ENCODE measurements at places on chromosomes 7 and 10.

GRCh38 chr7:33764752-33765451, 140.4 kb upstream of the BMPER start:
- DNase-seq = no peak

DNA sequence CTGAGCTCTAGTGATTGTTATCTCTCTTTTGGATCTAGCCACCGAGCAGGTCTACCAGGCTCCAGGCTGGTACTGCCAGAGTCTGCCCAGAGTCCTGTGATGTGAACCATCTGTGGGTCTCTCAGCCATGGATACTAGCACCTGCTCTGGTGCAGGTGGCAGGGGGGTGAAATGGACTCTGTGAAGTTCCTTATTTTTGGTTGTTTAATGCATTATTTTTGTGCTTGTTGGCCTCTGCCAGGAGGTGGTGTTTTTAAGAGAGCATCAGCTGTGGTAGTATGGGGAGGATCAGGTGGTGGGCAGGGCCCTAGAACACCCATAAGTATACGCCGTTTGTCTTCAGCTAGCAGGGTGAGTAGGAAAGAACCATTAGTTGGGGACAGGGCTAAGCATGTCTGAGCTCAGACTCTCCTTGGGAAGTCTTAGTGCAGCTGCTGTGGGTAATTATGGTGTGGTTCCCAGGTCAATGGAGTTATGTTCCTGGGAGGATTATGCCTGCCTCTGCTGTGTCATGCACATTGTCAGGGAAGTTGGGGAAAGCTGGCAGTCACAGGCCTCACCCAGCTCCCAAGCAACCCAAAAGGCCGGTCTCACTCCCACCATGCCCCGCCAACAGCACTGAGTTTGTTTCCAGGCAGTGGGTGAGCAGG, 81.8 kb downstream of the NPSR1 start:
- DNase-seq = peak; percentile 4

DNA sequence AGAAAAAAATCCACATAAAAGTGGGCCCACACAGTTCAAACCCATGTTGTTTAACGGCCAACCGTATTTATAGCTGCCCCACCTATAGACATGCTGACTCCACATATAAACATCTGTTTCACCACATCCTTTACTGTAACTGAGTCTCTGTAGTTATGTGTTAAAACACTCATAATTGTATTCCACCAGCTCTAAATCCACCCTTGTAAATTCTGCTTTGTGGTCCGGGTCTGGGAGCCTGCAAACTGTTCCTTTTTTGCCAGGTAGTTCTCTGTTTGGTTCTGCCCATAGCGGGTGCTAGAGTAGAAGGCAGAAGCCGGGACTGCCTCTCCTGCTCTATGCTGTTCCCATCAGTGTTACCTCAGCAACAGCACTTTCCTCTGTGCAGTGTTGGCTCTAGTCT, 20.2 kb upstream of the FHIP2A start:
- peak; percentile 93 for DNase-seq

DNA sequence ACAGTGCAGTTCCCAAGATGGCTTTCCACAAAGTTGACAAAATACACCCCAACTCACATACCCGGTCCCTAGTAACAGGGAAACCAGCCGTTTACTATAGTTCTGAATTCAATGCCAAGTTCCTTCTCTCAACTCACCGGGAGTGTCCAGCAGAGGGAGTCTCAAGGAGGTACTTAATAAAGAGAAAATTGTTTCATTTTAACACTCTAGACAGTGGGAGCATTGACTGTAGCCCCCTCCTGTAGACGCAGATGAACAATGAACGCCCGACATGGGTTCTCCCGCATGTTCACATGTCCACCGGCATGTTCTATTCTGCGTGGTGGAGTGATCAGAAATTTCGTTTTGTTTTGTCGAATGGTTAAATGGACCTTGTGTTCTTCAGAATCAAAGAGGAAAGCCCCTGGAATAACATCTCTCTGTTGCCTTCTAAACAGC, 1.9 kb downstream of the HIPK2 start:
- DNase-seq = peak; percentile 91

- DNase-seq = no peak
Observed at GRCh38 chr7:113299748-113300147, 181.4 kb upstream of the SMIM30 start.

GRCh38 chr7:361680-362401, 71.9 kb downstream of the FOXL3 start:
- DNase-seq = no peak

- DNase-seq = no peak
Observed at GRCh38 chr7:47583739-47584535, 2.0 kb upstream of the TNS3 start.

GRCh38 chr7:128166603-128167041, 74.5 kb upstream of the LEP start:
- no peak for DNase-seq

DNA sequence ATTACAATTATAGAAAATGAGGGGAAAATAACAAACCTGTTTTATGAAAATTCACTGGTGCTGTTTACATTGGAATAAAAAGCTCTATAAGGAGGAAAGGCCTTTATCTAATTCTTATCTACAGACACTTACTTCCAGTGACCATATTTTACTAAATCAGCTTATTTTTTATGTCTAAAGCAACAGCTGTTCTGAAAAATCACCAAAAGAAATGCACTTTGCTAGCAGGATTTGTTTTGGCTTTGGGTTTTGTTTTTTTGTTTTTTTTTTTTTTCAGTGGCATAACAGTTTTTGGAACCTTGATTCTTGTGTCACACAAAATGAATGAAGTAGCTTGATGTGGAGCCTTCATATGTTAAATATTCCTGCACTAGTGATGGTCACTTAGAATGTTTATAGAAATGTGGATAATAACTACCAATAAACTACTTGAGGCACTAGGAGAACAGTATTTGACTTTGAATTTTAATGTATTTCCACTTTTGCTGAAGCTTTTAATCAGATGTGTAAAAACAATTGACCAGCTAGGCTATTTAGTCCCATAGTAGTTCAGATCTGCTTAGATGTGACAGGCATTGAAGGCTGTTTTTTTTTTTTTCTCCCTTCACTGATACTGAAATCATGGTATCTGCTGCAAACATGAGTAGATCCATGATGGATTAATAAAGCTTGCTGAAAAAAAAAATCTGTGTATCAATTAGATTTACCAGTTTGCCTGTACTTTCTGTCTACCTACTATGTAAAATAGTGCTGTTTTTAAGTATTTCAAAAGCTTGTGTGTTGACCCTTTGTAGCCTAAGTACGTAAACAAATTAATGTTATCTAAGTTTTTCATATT, 2.8 kb downstream of the ARL4A start:
- no peak for DNase-seq

DNA sequence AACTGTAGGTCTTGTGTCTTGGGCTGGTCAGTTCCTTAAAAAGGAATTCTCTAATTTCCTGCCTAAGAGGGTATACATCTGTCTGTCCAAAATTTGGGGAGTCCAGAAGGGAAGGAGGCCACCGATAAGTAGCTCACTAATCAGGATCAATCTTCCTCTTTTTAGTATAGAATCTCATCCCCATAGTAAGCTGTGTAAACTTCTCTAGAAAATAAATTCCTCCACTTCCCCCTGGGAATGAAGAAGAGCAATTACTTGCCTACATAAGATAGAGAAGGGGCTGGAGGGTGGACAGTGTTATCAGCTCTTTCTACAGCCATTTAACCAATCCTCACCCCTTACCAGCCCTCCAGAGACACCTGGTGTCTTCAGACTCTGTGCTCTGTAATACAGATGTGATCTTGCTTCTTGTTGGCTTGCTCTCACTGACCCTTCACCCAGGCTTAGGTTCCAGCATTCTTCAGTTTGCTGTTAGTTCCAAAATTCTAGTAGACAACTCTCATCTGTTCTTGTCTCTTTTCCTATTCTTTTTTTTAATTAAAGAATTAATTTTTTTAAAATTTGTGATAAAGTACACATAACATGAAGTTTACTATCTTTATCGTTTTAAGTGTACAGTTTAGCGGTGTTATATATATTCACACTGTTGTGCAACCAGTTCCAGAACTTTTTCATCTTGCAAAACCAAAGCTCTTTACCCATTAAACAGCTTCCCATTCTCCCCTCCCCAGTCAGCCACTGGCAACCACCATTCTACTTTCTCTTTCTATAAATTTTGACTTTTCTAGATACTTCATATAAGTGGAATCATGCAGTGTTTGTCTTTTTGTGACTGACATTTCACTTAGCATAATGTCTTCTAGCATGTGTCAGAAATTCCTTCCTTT, 6.5 kb upstream of the PRKAR2B start:
- no peak for DNase-seq

GRCh38 chr7:26135551-26135950, 16.4 kb upstream of the NFE2L3 start:
- DNase-seq = no peak

GRCh38 chr10:116637830-116638229, 17.1 kb downstream of the PNLIPRP2 start:
- DNase-seq = no peak

DNA sequence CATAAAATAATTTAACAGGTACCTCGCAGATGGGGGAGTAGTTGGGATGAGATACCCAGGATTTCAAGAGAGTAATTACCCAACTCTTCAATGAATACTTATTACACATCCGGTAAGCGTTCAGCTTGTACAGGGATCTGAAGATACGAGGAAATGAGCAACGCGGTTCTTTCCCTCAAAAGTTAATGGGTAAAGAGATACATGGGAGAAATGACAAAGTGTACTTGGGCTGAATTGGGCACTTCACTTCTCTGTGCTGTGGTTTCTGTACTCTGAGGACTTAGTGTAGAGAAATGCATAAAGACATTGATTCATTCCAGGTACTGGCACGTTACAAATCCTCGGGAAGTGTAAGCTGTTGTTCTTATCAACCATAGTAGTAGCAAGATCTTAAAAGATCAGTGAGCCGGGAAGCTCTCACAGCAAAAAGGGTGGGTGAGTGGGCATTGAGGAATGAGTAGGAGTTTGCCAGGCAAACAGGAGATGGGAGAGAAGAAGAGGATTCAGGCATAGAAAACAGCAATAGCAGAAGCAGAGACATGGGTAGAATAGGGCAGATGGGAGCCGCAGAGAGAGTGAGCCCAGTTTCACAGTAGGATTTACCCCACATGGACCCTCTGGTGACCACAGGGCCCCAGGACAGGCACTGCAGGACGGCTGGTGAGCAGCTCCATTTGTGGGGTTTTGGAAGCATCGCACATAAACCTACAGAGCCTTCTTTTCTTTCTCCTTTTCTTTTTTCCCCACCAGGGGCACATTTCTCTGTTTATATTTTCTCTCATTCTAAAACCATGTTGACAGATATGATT, 304.3 kb upstream of the PITRM1 start:
- DNase-seq = no peak

- DNase-seq = no peak
Observed at GRCh38 chr10:113585949-113586348, 33.1 kb downstream of the HABP2 start.

DNA sequence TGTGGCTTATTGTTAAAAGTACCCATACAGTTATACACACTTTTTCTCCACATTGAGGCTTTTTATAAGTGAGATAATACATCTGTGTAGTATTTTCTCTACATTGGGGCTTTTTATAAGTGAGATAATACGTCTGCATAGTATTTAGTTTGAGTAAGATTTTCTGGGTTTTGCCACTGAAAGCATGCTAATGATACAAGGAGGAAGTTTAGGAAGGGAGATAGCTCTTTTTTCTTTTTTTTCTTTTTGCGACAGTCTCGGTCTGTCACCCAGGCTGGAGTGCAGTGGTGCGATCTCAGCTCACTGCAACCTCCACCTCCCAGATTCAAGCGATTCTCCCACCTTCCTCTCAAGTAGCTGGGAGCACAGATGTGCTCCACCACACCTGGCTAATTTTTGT, 13.3 kb downstream of the FAM107B start:
- DNase-seq = no peak

DNA sequence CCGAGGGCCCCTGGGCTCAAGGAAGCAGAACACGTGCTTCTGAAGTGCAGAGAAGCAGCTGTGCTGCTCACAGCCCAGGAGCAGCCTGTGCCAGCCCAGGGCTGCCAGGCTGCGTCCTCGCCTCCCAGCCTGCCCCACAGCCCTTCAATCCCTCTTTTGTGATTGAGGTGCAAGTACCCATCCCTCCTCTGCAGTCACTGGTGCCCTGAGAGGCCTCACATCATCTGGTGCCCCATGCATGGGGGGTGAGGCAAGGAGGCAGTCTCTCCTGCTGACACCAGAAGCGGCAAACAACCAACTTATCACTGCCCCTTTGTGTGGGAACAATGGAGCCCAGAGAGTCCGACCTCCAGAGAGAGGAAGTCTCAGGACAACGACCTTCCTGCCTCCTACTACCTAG, 49.8 kb upstream of the FGFR2 start:
- no peak for DNase-seq

- no peak for DNase-seq
Observed at GRCh38 chr7:148563583-148564274, 26.8 kb upstream of the C7orf33 start.

DNA sequence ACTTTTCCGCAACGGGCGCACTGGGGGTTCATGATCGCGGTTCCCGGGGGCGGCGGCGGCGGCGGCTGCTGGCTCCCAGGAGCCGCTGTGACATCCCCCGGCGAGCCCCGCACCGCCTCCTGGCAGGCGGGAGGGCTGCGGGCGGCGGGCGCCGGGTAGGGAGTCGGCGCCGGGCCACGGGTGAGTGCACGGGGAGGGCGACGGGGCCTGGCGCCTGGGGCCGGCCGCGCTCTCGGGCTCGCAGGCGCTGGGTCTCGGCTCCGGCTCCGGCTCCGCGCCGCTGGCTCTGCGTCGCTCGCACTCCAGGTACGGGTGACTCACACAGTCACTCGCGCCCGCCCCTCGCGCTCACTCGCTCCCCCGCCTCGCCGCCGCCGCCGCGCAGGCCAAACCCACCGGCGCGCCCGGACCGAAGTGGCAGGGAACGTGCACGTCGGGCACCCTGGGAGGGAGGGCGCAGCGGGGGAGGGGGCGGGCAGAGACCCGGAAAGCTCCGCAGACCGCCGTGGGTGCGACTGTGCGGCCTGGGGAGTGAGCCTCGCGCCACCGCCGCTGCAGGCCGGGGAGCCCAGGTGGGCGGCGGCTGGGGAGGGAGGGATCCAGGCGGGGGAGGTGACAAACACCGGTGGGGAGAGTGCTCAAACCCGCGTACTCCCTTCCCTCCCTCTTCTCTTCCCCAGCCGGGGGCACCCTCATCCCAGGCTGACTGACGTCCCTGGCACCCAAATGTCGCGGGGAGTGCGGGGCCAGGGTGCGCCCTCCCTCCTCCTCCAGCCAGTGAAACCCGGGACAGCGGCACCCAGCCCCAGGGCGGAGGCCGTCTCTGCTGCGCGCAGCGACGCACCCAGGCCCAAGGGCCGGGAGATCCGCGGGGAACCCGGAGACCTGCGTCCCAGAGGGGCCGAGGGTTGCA, 276.9 kb upstream of the NEBL start:
- DNase-seq = peak; percentile 41

DNA sequence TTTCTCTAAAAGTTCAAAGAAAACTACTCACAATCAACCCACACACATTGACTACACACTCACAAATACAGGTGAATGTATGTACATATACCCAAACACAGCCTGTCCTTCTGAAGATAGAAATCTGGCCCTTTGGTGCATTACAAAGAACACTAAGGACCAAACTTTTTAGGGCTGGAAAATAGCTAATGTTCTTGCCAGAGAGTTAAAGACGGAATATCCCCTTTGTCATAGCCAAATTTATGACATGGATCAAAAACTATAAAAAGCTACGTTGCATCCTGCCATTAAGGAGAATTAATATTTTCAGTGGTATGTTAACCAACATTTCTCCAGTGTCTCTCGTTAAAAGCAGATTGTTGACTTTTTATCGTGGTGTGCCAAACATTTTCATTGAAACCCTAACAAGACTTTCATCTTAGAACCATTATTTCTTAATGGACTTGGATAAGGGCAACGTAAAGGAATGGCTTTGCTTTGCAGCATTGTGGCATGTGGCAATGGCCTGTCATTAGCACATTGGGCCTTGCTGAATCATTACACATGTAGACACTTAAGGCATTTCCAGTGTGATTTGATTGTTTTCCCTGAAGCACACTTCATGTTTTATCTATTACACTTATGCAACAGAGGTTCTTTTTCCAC, 150.9 kb upstream of the MEOX2 start:
- no peak for DNase-seq

Measured in common myeloid progenitor, CD34-positive (primary cell).